DMS153 (cell line): ENCODE measurements at places on chromosomes 13 and 19.
A peak's percentile ranks its signal among the peaks of the same experiment; 100 is the strongest.

- no peak for DNase-seq
Observed at GRCh38 chr13:23806874-23807526, 82.2 kb downstream of the MIPEP start.

DNA sequence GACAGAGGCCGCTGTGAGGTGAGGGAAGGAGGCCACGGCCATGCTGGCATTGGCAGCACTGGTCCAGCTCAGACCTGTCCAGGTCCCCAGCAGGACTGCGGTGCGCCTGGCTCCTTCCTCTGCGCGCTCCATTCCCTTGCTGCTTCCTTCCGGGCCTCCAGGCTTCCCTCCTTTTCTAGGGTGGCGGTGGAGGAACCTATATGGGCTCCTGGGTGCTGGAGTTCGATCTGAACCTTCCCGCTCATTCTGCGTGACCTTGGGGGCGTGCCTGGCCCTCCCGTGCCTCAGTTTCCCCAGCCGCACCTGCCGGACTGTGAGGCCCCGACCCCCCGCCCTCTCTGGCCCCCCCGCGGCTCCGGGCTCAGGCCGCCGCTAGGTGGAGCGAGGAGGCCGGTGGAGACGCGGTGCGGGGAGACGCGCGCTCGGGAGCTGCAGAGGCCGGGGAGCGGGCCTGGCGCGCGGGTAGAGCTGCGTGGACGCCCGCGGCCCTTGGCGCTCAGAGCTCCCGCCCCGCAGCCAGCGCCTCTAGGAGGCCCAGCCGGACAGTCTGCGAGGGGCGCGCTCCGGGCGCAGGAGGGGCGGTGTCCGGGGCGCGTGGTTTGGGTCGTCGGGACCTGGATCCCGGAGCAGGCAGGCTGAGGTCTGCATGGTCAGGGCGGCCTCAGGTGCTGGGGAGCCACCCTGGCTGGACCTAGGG is 29.9 kb downstream of the EFNA2 start:
- DNase-seq: no peak

DNA sequence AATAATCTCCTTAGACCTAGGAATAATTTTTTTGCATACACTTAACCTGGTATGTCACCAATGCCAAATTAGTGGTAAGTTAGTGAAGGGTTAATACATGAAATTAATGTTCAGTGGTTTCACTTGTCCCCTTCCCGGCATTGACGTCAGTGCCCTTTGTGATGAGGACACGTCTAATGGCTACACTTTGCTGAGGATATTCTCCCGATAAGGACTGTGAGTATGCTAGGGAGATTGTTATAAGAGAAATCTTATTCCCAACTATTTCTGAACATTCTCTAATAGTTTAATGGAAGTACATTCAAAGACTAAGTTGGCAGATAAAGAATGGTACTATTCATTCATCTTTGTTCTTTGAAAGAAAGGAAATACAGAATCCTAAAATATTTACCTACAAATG is 102.4 kb downstream of the TNFRSF19 start:
- DNase-seq: no peak

DNA sequence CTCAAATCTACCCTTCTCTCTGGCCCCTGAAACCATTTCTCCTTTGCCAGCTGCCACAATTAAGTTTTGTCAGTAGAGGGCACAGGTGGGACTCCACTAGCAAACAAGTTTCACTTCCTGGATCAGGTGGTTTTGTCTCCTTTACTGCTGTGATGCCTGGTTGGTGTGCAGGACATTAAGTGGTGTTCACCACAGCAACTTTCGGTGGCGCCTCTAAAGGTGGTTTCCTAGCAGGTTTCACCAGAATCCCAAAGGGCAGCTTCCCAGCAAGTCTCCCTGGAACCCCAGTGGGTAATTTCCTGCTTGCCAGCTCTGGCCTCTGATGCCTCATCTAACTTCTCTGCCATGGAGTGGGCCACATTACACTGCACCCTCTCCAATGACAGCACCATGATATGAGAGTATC is 16.6 kb downstream of the MED4 start:
- DNase-seq: no peak

- DNase-seq: no peak
Observed at GRCh38 chr13:109741966-109742365, 44.4 kb downstream of the IRS2 start.

DNA sequence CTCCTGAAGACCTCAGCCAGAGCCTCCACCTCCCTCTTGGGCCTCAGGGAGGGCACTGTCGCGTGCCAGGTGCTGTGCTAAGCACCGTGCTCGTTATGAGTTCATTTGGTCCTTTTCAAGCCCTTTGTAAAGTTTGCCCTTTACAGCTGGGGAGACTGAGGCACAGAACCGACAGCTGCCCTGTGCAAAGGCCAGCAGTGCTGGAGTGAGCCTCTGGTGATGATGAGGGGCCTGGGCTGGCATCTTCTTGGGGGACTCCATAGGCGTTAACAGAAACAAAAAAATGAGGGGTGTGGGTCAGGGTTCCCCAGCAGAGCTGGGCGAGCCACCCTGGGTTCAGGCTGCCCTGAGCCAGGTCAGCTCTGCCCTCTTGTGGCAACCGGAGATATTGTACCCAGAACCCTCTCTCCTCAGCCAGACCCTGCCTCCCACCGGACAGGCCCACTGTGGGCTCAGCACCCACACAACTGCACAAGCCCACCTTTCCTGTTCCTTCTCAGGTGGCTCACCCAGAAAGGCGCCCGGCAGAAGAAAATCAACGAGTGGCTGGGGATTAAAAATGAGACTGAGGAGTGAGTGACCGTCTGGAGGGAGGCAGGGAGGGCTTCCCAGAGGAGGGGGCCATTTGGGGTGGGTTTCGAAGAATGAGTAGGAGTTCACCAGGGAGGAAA is 5.5 kb upstream of the IFI30 start:
- no peak for DNase-seq

DNA sequence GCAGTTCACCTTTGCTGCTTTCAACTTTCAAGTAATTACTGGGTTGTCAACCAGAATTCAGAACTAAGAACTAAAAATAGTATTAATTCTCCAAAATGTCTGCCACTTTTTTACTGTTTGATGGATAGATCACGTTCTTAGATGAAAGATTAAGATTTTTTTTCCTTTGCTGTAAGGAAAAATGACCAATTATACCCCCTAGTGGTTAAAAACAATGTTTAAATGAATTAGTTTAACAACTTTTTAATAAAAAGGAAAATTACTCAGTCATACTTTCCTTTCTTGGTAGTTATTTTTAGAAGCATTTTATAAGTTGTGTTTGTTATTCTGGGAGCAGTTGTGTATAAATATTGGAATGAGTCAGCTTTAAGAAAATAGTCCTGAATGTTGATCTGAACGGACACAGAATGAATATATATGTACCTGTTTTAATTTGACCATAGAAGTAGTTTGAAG is 4.6 kb downstream of the TM9SF2 start:
- DNase-seq: no peak

- no peak for DNase-seq
Observed at GRCh38 chr13:48993150-48993549, 17.4 kb downstream of the FNDC3A start.

DNA sequence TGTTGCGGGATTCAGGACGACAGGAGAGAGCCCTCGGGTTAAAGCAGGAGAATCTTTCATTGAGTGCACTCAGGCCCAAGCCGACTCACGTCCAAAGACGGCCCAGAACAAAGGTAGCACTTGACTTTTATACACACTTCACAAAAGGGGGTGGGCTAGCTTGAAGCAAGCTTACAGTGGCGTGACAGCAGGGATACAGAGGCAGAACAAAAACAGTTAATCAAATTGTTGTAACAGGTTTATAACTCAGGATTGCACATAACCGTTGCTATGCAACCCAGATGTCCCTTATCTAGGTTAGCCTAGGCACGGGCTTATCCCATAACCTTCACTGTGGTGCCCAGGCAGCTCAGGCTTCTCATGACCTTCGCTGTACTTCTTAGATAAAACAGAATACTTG is 2.0 kb downstream of the MED25 start:
- peak; percentile 80 for DNase-seq

GRCh38 chr19:5292822-5293611 is 47.6 kb downstream of the PTPRS start:
- DNase-seq: peak; percentile 20

DNA sequence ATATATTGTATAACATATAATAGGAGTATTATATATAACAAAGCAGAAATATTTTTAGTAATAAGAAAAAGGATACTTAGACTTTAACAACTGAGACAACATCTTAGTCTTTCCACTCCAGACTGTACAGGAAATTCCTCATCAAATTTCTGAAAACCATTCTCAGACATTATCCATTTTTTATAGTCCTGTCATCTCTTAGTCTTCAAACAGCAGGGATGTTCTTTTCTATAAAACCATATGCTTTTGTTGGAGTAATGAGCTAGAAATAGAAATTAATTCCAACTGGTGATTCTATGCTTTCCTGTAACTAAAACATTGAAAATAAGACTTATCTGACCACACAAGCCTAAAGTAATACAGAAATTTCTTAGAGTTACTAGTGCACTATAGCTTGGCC is 82.2 kb upstream of the CSNK1A1L start:
- DNase-seq: no peak

- no peak for DNase-seq
Observed at GRCh38 chr19:31314849-31315629, 34.2 kb downstream of the TSHZ3 start.

GRCh38 chr13:111945086-111945485 is 121.9 kb upstream of the SOX1 start:
- no peak for DNase-seq

DNA sequence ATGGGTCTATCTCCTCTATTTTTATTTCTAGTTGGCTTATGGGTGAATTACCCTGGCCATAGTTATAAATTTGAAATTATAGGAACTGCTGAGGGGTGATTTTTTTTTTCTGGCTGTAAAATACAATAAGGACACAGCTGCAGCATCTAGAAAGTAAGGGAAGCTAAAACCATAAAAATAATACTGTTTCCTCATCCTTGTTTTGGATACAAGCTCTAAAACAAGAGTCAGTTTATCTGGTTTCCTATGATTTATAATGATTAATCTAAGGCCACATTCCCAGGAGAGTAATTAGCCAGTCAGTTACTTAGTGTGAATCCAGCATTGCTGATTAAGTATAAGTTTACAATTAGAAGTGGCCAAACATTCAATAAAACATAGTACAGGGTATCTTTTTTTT is 219.1 kb upstream of the NBEA start:
- no peak for DNase-seq

DNA sequence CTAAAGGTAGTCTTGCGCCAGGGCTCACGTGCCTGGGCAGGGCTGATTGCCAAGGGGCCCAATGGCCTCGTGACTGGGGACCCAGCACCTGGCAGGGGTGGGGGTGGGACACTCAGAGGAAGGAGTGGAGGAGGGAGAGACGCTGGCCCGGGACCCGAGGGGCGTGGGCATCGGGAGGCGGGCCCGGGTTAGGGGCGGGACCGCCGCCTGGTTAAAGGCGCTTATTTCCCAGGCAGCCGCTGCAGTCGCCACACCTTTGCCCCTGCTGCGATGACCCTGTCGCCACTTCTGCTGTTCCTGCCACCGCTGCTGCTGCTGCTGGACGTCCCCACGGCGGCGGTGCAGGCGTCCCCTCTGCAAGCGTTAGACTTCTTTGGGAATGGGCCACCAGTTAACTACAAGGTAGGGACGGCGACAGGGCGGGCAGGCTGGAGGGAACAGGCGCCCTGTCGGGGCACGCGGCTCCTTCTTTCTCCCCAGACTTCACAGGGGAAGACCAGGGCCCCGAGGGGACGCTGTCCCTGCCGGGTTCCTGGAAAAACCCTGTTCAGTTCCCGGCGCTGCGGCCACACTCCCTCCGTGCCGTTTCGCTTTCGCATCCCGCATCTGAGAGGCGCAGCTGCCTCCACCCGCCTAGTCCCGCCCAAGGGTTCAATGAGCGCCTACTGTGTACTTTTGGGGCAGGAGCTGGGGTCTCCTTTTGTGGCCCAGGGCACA is at the start of gene IFI30:
Gene IFI30, plus strand, starts transcription at position 242 of the 717 bp plus-strand sequence. Its CDS starts 29 bp downstream, at position 271.
- DNase-seq: peak; percentile 91

- peak; percentile 3 for DNase-seq
Observed at GRCh38 chr13:40206241-40207000, 460.0 kb downstream of the FOXO1 start.
